ENCODE measurements at places on chromosomes 5 and 9. TPM values are rescaled to one million over a fixed set of nuclear protein-coding genes. Genes with fewer than 3 reads are reported as not detected.

DNA sequence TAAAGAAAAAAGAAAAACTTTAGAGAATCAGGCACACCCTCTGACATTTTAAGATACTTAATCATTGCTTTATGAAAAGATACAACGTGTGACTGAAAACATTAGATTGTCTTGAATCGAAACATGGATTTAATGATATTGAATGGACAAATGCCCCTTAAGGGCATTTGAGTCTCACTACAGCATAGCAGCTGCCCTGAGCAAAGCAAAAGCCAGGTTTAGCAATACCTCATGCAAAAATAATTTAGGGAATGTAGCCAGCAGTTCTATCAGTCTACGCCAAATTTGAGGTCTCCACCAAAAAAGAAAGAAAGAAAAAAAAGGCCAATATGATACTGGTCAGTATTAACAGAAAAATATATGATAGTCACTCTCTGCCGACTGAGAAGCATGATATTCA, 56.6 kb upstream of the LMNB1 start:
- DNase-seq, result no peak

DNA sequence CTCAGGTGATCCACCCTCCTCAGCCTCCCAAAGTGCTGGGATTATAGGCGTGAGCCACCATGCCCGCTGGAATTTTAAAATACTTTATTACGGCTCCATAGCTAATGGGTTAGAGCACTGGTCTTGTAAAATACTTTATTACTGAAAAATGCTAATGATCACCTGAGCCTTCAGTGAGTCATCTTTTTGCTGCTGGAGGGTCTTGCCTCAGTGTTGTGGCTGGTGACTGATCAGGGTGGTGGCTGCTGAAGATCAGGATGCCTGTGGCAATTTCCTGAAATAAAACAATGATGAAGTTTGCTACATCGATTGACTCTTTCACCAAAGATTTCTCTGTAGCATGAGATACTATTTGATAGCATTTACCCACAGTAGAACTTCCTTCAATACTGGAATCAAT, 26.0 kb upstream of the GNE start:
- DNase-seq, result no peak

GRCh38 chr5:143484601-143485000, 81.1 kb upstream of the NR3C1 start:
- no peak for DNase-seq

- DNase-seq, result no peak
Observed at GRCh38 chr9:89483592-89484474, 14.1 kb downstream of the SEMA4D start.

- DNase-seq, result no peak
Observed at GRCh38 chr5:4907571-4907970, 232.6 kb upstream of the ADAMTS16 start.

- DNase-seq, result no peak
Observed at GRCh38 chr5:109877670-109878045, 187.9 kb downstream of the MAN2A1 start.

DNA sequence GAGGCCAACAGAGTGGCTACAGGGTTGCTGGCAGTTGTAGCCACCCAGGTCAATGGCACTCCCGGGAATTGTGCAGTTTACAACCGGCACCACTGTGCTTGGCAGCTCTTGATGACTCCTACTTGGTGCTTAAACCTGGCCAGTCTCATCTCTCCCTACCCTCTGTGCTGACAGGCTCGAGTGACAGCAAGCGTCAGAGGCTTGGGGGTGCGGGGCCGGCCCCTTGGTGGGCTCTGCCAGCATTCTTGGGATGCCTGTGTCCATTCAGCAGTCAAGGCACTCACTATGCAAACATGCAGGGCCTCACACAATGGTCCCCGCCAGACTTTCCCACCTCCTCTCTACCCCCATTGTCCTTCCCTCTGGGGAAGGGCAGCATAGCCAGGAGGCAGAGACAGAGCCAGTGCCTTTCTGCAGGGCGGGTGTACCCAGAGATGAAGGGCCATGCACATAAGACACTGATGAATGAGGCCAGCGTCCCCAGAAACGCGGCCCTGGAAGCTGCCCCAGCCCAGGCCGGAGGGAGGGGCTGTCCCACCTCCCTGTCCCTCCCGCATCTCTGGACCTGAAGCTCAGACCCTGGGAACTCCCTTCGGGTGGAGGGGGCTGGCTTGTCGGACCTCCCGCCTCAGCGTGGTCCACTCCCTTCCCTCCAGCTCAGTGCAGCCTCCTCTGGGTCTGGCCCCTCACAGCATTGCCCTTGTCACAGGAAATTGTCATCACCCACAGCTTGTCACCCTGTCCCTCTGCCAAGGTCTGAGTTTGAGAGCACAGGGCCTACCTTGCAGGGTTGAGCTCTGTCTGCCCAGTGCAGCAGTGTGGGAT, 26.4 kb upstream of the NOTCH1 start:
- DNase-seq, result no peak

DNA sequence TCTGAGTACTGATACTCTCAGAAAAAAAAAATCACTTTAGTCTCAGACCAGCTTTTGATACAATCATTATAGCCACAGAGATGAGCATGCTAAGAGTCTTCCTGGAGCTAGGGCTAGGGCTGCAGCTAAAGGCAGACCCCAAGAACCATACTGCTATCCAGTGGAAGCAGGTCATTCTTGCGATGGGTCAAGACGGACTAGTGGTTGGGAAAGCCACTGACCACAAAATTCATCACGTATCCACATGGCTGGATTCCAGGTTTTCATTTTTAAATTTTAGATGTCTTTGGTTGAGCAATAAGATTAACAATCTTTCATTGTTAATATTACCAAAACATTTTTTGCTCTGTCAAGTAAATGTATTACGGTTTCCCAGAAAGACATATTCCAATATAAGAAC, 598.1 kb downstream of the DNAH5 start:
- DNase-seq, result no peak

DNA sequence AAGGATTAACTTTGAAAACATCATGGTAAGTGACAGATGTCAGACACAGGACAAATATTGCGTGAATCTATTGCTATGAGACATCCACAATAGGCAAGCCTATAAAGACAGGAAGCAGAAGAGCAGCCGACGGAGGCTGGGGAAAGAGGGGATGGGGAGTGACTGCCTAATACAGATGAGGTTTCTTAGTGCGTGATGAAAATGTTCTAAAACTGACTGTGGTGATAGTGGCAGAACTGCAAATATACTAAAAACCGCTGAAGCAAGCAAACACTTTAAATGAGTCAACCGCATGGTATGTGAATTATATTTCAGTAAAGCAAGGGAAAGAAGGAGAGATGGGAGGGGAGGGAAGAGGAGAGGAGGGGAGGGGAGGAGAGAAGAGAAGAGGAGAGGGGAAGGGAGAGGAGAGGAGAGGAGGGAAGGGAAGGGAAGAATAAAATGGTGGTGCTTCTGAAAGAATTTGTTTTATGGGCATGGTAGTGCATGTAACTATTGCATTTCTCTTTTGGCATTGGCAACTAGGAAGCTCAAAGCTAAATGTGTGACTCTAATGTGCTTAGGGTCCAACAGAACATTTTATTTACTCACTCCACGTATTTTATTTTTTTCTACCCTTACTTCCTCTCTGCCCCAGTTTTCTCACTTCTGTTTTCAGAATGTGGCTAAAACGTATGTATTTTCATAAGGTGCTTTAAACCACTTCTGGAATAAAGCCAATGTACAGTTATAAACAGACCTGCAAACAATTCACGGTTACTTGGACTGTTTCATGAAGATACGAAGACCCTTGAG, 21.3 kb downstream of the AKNA start:
- DNase-seq, result no peak

DNA sequence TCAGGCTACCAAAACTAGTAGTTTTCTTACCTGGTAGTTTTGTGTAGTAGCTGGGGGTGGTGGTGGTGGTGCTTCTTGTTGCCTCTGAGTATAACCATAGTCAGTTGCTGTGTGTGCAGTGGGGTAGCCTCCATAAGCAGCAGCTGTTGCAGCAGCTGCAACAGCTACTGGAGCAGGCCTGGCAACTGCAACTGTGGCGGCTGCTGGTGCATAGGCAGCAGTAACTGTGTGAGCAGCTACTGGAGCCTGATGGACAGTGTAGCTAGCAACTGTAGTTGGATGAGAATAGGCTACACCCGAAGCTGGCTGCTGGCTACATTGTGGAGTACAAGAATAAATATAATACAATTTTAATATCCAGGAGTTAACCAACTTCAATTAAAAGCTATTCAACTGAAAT, 24.7 kb downstream of the ZFR start:
- no peak for DNase-seq

GRCh38 chr9:80552931-80553330, 981.2 kb downstream of the TLE4 start:
- DNase-seq, result peak; percentile 71

DNA sequence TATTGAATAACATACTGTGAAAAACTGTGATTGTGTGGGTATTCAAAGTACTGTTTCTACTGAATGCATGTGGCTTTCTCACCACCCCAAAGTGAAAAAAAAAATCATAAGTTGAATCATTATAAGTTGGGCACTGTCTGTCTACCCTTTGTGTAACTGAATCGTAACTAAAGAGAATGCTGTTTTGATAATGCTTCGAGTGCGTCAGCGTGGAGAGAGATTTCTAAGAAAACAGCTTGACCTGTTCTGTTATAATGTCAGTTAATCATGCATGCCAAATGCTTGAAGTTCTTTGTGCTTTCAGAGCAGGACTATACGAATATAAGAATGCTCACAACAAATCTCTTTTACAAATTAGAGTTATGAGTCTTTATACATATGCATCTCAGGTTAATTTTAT, 148.8 kb upstream of the SGCD start:
- no peak for DNase-seq

- DNase-seq, result no peak
Observed at GRCh38 chr9:125574126-125574877, 132.7 kb downstream of the MAPKAP1 start.

- DNase-seq, result peak; percentile 56
Observed at GRCh38 chr9:133770076-133770777, 32.1 kb upstream of the SARDH start.

GRCh38 chr5:157047898-157048297, 11.0 kb downstream of the HAVCR1 start:
- DNase-seq, result no peak

DNA sequence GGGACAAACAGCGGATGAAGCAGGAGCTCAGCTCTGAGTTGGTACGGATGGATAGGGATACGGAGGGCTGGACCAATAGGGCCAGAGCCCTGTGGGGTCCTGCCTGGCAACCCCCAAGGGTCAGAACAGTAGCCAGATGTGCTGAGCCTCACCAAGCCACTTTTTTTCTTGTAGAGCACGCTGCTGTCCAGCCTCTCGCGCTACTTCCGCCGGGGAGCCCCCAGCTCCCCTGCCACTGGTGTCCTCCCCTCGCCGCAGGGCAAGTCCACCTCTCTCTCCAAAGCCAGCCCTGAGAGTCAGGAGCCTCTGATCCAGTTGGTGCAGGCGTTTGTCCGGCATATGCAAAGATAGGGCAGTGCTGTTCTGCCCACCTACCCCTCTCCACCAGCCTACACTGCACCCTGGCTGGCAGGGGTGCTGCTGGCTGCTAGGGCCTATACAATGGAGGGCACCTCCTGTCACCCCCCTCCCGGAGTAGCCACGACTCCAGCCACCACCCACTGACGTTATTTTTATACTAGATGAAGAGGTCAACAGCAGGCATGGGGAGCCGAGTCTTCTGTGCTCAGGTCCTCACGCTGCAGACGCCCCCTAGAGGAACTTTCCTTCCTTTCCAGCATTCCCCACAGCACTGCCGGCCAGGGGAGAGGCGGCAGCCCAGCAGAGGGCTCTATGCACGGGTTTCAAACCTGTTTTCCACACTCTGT, 21.6 kb downstream of the SH3GLB2 start:
- peak; percentile 88 for DNase-seq

DNA sequence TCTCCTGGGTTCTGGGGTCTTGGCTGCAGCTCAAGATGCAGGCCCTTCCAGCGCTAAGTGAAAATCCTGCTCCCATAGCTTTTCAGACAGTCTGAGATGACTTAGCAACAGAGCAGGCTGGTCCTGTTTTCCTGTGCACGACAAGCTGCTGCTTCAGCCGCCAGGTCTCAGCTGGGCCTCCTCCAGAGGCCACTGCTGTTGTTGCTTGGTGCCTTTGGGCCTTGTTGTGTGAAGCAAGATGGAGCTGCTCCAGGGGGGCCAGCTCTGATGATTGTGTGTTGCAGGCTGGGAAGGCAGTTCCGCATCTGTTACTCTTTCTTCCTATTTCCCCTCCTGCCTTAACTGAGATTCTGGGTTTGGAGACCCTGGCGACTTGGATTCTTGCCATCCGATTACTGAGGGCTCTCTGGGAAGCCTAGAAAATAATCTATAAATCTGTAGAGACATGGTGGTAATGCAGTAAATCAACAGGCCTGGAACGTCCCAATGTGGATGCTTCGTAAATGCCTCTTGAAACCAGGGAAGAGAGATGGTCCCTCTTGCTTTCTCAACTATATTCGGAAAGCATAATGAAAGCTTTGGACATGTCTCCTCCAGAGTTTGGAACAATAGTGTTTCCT, 3.2 kb downstream of the MAP1B start:
- no peak for DNase-seq

DNA sequence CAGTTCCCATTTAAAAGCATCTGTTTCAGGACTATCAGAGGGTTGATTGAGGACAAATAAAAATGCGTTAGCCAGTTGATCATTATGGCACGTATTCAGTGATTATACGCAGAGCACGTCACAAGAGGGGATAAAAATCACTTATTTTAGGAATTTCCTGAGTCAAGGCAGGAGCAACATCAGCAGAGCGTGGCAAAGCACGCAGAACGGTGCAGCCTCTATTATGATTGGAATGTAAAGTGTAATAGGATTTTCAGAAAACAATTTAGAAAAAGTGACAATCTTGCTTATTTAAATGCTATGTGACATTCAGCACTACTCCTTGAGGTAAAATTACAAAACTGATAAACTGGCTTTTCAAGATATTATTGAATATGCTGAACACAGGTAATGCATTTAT, 413.6 kb upstream of the DAP start:
- no peak for DNase-seq

DNA sequence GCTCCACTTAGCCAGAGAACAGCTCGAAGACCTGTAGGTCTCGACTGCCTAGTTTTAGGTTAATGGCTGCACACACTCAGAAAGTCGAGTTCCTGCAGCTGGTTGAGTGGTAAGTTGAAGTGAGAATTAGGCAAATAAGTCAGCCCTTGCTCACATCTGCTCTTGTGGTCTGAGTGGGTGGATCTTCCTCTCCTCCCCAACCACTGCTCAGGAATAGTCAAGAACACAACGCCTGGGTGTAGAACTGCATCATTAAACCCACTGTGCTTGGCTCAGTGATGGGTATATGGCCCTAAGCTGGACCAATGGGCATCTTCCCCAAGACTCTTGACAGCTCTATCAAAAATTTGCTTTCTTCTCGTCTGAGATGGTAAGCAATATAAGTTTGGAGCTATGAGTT, 20.9 kb upstream of the ADAM19 start:
- no peak for DNase-seq

Gene ADAMTS13
- 1.9 TPM for total RNA-seq

Gene TTF1
- 10.7 TPM for total RNA-seq

Gene FNBP1
- total RNA-seq, result 100 TPM

Gene CAMK4
- total RNA-seq, result 2.3 TPM

Gene GRM6
- not detected for total RNA-seq

Gene LCN12
- not detected for total RNA-seq

Gene PHF24
- 0.66 TPM for total RNA-seq

Gene AGXT2
- total RNA-seq, result not detected

Gene NKD2
- 2.1 TPM for total RNA-seq

Gene WNT8A
- total RNA-seq, result not detected

Gene SHROOM1
- 8.6 TPM for total RNA-seq

Gene BNC2
- total RNA-seq, result 117 TPM

Gene PAEP
- total RNA-seq, result not detected

Gene PRRX2
- not detected for total RNA-seq

Gene SOHLH1
- not detected for total RNA-seq

Gene AK1
- 56.3 TPM for total RNA-seq

Data from sigmoid colon (tissue), 7 donors.